ENCODE measurements at places on chromosomes 1 and 21. TPM values are rescaled to one million over a fixed set of nuclear protein-coding genes. Genes with fewer than 3 reads are reported as not detected.

RBBP5 gene
- 34.9 TPM for total RNA-seq

TNFRSF1B gene
- total RNA-seq = 6.8 TPM

ELAPOR1 gene
- total RNA-seq = not detected

NBPF10 gene
- total RNA-seq = 0.83 TPM

S100A10 gene
- 36.4 TPM for total RNA-seq

RGL1 gene
- 0.35 TPM for total RNA-seq

DIO1 gene
- total RNA-seq = not detected

NTNG1 gene
- not detected for total RNA-seq

HCN3 gene
- 1.6 TPM for total RNA-seq

S100B gene
- total RNA-seq = 0.25 TPM

OR10R2 gene
- total RNA-seq = not detected

CATSPERE gene
- 0.06 TPM for total RNA-seq

GRIK3 gene
- not detected for total RNA-seq

C1orf116 gene
- total RNA-seq = not detected

IFNLR1 gene
- total RNA-seq = not detected

CFHR4 gene
- total RNA-seq = not detected

TSEN15 gene
- 43.9 TPM for total RNA-seq

SLC45A1 gene
- total RNA-seq = 2.8 TPM

PCBP3 gene
- not detected for total RNA-seq

CCDC27 gene
- total RNA-seq = not detected

ITGB3BP gene
- total RNA-seq = 149 TPM

VCAM1 gene
- 0.03 TPM for total RNA-seq

WNT9A gene
- 0.79 TPM for total RNA-seq

TNNI3K gene
- total RNA-seq = not detected

CELA3B gene
- total RNA-seq = not detected

TNFRSF8 gene
- 0.43 TPM for total RNA-seq

PRKAA2 gene
- total RNA-seq = not detected

ITLN1 gene
- not detected for total RNA-seq

LMX1A gene
- not detected for total RNA-seq

CNIH3 gene
- total RNA-seq = 0.49 TPM

LYSMD1 gene
- 15.8 TPM for total RNA-seq

SYT14 gene
- total RNA-seq = not detected

ETV3L gene
- not detected for total RNA-seq

MMP23B gene
- total RNA-seq = 2.7 TPM

TRAF3IP3 gene
- not detected for total RNA-seq

C1orf216 gene
- 9.7 TPM for total RNA-seq

RGS13 gene
- total RNA-seq = not detected

TMPRSS15 gene
- total RNA-seq = not detected

PBX1 gene
- total RNA-seq = 39.0 TPM

AZIN2 gene
- total RNA-seq = 8.4 TPM

TSSK3 gene
- total RNA-seq = 1.2 TPM

SLC9C2 gene
- not detected for total RNA-seq

PIGR gene
- total RNA-seq = not detected

TFF3 gene
- total RNA-seq = 52.7 TPM
